ENCODE measurements at places on chromosomes 7 and 10. TPM values are rescaled to one million over a fixed set of nuclear protein-coding genes. Genes with fewer than 3 reads are reported as not detected.

DNA sequence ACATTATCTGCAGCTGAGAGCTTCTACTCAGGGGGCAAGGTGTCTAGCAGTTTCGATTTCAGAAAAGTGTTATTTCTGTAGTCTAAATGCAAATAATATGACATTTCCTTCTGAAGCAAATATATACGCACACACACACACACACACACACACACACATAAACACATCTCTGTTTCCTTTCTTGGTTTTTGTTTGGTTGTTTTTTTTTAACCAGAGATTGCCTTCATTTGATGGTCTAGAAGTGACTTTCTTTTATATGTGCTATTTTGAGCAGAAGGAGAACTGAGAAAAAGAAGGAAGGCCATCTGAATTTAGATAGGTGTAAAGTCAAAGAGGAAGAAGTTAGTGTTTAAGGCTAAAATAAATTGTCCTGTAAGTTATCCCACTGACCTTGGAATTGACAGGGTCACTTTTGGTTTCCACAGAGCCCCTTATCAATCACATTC is 142.2 kb downstream of the TRIL start:
- H3K27me3 ChIP-seq, result no peaks in the 10 kb centered on the region
- H3K36me3 ChIP-seq, result no peaks in the 10 kb centered on the region
- no peak overlapping the region for H3K4me3 ChIP-seq
- no peak for DNase-seq

- H3K4me3 ChIP-seq, result no peak overlapping the region
- no peaks in the 10 kb centered on the region for H3K36me3 ChIP-seq
- H3K4me1 ChIP-seq, result peaks cover 14% of the 10 kb centered on the region
- H3K27me3 ChIP-seq, result no peaks in the 10 kb centered on the region
These were observed 38.7 kb upstream of the MTPAP start for GRCh38 chr10:30387646-30388243.

DNA sequence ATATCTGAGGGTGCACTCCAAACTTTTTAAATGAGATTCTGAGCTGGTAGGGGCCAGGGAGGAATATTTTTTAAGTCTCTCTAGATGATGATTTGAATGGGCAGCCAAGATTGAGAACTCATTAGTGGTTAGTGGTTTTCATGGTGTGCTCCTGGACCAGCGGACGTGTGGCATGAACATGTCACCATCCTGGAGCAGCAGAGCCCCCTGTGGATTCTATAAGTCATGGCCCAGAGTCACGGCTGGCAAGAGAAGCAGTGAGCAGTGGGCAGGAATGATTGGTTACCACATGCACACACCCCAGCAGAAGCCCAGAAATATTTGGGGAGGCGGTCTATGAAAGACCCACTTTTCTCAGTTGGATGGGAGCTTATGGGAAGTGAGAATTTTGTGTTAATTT is 21.2 kb upstream of the UCN3 start:
- no peaks in the 10 kb centered on the region for H3K36me3 ChIP-seq
- no peak overlapping the region for H3K27ac ChIP-seq
- H3K27me3 ChIP-seq, result no peaks in the 10 kb centered on the region

GRCh38 chr7:34849163-34849960 is 187.9 kb downstream of the DPY19L1 start:
- H3K36me3 ChIP-seq, result no peaks in the 10 kb centered on the region
- no peaks in the 10 kb centered on the region for H3K27me3 ChIP-seq
- DNase-seq, result no peak
- H3K4me3 ChIP-seq, result no peak overlapping the region
- H3K27ac ChIP-seq, result no peak overlapping the region

DNA sequence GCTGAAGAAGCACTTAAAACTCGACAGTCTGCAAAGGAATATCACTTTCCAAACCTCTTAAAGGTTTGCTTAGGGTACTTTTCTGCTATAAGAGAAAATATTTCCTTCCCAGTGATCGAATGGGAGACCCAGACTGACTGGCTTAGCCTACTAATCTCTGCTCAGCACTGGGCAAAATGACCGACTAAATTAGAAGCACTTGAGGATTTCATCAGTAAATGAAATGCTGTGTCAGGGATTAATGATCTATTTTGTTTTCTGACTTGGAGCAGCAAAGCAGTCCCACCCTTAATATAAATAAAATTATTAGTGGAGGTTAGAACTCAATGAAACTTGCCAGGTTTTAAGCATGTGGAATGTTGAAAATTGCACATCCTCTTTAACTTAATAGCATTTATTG is 411.6 kb downstream of the NEBL start:
- DNase-seq, result no peak
- H3K36me3 ChIP-seq, result peaks cover 10% of the 10 kb centered on the region
- no peak overlapping the region for H3K27ac ChIP-seq
- H3K27me3 ChIP-seq, result no peaks in the 10 kb centered on the region
- no peaks in the 10 kb centered on the region for H3K4me1 ChIP-seq
- H3K4me3 ChIP-seq, result no peak overlapping the region

DNA sequence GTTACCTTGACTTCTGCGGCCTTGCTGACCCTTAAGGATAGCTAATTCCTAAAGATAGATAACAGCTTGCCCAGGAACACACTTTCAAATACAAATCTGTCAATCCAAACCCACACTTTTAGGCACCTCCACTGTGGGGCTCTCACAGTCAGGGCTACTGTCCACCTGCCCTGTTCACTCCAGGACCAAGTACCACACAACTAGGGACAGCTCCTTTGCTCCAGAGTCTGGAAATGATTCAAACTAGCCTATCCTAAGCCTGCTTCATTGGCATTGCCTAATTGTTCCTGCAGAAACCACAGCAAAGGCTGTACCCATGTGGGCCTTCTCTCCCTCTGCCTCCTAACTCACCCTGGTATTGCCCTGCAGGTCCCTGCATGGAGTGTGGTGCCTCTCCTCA is 538.9 kb upstream of the IGFBP3 start:
- no peak overlapping the region for H3K27ac ChIP-seq
- H3K27me3 ChIP-seq, result peaks cover 4% of the 10 kb centered on the region
- H3K36me3 ChIP-seq, result peaks cover 37% of the 10 kb centered on the region
- H3K4me3 ChIP-seq, result no peak overlapping the region

Gene BICC1
- 0.61 TPM for total RNA-seq

Gene UBTD1
- 29.1 TPM for total RNA-seq

Gene ASB15
- not detected for total RNA-seq

Gene ZNF804B
- not detected for total RNA-seq

Gene ACTL6B
- total RNA-seq, result 0.99 TPM

Gene FLNC
- 8.0 TPM for total RNA-seq

Data from WTC11 (cell line).